ENCODE measurements at places on chromosomes 7 and 10. TPM values are rescaled to one million over a fixed set of nuclear protein-coding genes. Genes with fewer than 3 reads are reported as not detected.

The GNG11 gene
- 59.0 TPM for total RNA-seq

The TAC1 gene
- not detected for total RNA-seq

The AKR1C1 gene
- total RNA-seq: 11.7 TPM

The HOXA10 gene
- 24.8 TPM for total RNA-seq

The CDC123 gene
- 120 TPM for total RNA-seq

The JCAD gene
- 1.2 TPM for total RNA-seq

The PSAP gene
- 534 TPM for total RNA-seq

Measured in myometrial cell (primary cell).